ENCODE measurements at places on chromosomes 1 and 21. TPM values are rescaled to one million over a fixed set of nuclear protein-coding genes. Genes with fewer than 3 reads are reported as not detected.

Gene IGSF9
- 0.12 TPM for total RNA-seq

Gene GCSAML
- total RNA-seq = not detected

Gene DDR2
- 276 TPM for total RNA-seq

Gene CASP9
- total RNA-seq = 3.9 TPM

Gene CADM3
- total RNA-seq = not detected

Gene PROX1
- total RNA-seq = under 0.01 TPM

Gene SHE
- total RNA-seq = under 0.01 TPM

Gene TMPRSS2
- total RNA-seq = not detected

Gene OR2T29
- not detected for total RNA-seq

Gene MPZL1
- total RNA-seq = 78.5 TPM

Gene TSTD1
- 15.6 TPM for total RNA-seq

Gene NOTCH2NLA
- 83.5 TPM for total RNA-seq

Gene ZYG11A
- 0.15 TPM for total RNA-seq

Gene COL16A1
- total RNA-seq = 119 TPM

Gene NBPF9
- total RNA-seq = 11.3 TPM

Gene IL19
- not detected for total RNA-seq

Gene SLC26A9
- total RNA-seq = not detected

Gene SYNC
- 39.5 TPM for total RNA-seq

Gene CR2
- total RNA-seq = not detected

Gene ILDR2
- total RNA-seq = under 0.01 TPM

Gene FCRL4
- total RNA-seq = not detected

Gene TPTE
- not detected for total RNA-seq

Gene LRRIQ3
- 0.35 TPM for total RNA-seq

Gene CYP4X1
- 0.12 TPM for total RNA-seq

Gene TTC39A
- total RNA-seq = 0.35 TPM

Gene SLC66A1
- total RNA-seq = 13.6 TPM

Gene OR14K1
- total RNA-seq = not detected

Gene ADCY10
- total RNA-seq = under 0.01 TPM

Gene LDLRAD2
- not detected for total RNA-seq

Gene NPPA
- total RNA-seq = not detected

Gene HIVEP3
- total RNA-seq = 3.8 TPM

Gene IVL
- not detected for total RNA-seq

Gene TBX15
- total RNA-seq = 20.9 TPM

Gene OPRD1
- total RNA-seq = under 0.01 TPM

Gene ZBTB48
- total RNA-seq = 15.2 TPM

Gene B3GALT5
- not detected for total RNA-seq

Gene FOXO6
- total RNA-seq = not detected

Gene KIRREL1
- total RNA-seq = 123 TPM

Gene CRNN
- total RNA-seq = not detected

Gene OR14A2
- not detected for total RNA-seq

Gene S100A8
- not detected for total RNA-seq

Measured in smooth muscle cell of the coronary artery (primary cell).